ENCODE measurements at places on chromosomes 5 and 9.

DNA sequence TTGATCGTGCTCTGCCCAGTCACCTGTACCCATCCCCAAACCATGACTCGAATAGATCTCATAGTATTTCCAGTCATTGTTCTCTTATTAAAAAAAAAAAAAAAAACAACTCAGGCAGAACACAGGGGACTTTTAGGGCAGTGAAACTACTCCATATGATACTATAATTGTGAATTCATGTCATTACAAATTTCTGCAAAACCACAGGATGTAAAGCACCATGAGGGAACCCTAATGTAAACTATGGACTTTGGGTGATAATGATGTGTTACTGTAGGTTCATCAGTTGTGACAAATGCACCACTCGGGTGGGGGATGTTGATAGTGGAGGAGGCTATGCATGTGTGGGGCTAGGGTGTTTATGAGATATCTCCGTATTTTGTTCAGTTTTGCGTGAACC lies 133.8 kb downstream of the RAB3C start:
- DNase-seq, result no peak

GRCh38 chr5:54829676-54830535 lies 155.5 kb downstream of the ESM1 start:
- DNase-seq, result no peak

GRCh38 chr5:179154346-179154990 lies 94.3 kb downstream of the ZNF354C start:
- DNase-seq, result no peak

- no peak for DNase-seq
Observed at GRCh38 chr5:60997721-60998120, 52.7 kb downstream of the NDUFAF2 start.

- no peak for DNase-seq
Observed at GRCh38 chr9:107251756-107252322, 31.2 kb upstream of the RAD23B start.

- DNase-seq, result no peak
Observed at GRCh38 chr9:27540502-27540901, 10.9 kb upstream of the MOB3B start.

DNA sequence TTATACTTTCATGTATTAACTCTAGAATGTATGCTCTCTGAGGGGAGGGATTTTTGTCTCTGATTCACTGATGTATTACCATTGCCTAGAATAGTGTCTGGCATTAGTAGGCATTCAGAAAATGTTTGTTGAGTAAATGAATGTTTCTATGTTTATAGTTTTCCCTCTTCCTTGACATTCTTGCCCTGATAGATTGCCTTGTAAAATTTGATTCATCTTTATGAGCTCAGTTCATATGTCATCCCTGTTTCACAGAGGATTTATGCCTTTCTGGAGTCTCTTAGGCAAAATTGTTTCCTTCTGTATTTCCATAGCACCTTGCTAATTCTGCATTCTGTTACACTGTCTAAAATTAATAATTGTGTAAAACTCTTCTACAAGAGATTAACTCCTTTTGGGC lies 72.3 kb downstream of the RASA1 start:
- DNase-seq, result no peak

DNA sequence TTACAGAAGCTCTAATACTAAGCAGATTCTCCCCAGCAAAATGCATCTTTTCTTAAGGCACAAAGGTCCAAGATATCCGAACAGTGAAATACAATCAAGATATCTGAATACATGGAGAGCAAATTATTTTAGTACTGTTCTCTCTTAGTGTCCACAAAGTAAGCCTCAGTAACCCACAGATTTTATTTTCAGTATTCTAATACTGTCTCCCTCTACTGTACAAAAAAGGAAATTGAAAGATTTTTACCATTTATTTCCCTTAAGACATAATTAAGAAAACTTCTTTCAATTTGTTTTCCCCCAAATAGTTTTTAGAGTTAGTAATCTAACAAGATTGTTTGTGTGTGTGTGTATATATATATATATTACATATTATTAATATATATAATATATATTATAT lies 24.7 kb upstream of the NOL6 start:
- no peak for DNase-seq

GRCh38 chr5:77449277-77449676 lies 42.8 kb downstream of the WDR41 start:
- DNase-seq, result no peak
